ENCODE measurements at places on chromosomes 5 and 9.
A peak's percentile ranks its signal among the peaks of the same experiment; 100 is the strongest.

GRCh38 chr9:78149702-78150291 is 86.1 kb upstream of the CEP78 start:
- DNase-seq: no peak

DNA sequence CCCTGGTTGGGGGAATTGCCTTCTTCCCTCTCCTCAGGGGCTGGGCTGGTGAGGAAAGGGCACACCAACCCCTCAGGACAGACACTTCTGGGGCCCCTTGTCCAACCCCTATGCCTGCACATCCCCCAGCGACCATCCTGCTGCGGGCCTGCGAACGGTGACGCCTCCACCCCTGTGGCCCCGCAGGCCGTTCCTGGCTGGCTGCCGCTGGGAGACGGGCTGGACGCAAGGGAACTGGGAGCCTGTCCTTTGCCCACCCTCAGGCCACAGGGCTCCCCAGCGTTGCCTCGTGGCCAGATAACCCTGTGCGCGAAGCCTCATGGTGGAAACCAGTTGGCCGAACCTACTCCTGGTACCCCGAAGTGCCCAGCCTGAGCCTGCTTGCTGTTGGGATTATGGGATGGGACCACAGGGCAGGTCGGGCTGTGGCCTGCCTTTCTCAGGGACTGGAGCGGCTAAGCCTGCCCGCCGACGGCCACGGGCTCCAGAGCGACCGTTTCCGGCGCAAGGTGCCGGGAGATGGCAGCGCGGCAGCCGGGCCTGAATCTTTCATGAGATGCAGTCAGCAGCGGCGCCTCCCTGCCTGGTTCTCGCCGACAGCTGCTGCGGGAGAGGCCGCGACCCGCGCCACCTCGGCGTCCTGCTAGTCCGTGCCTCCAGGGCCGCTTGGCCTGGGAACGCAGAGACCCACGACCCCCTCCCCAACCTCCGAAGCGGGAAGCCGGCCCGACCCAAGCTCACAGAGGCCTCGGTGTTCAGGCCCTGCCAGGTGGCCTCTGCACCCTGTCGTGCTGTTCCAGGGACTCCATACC is 6.5 kb upstream of the PITX1 start:
- no peak for DNase-seq

DNA sequence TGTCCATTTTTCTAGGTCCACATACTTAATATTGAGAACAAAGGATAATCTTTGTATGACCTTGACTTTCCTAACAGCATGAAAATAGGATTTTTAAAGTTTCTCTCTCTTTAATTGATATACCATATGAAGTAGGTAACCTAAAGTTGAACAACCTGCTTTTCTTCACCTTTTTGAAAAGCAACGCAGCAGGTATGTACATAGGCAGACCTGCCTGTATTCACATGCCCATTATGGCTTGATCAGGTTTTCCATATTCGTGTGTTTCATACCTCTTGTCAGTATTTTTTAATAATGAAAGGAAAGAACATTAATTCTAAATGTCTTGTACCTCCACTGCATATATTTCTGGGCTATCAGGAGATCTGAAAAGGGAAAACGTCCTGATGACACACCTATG is 1.5 kb upstream of the ADAMTSL1 start:
- no peak for DNase-seq

- no peak for DNase-seq
These were observed 145.9 kb downstream of the DROSHA start for GRCh38 chr5:31385774-31386537.

- peak; percentile 38 for DNase-seq
These were observed 533.0 kb downstream of the BNC2 start for GRCh38 chr9:16337322-16338029.

- peak; percentile 96 for DNase-seq
These were observed 45.7 kb upstream of the IPPK start for GRCh38 chr9:92715488-92716231.

All from adrenal gland (tissue), 19 donors.